ENCODE measurements at places on chromosomes 16 and 17. TPM values are rescaled to one million over a fixed set of nuclear protein-coding genes. Genes with fewer than 3 reads are reported as not detected.

Gene GH2
- total RNA-seq: not detected

Gene EVI2B
- 1.4 TPM for total RNA-seq

Gene TM4SF5
- not detected for total RNA-seq

Gene VAT1L
- total RNA-seq: under 0.01 TPM

Gene TXNL4B
- 7.7 TPM for total RNA-seq

Gene ARHGAP44
- 2.0 TPM for total RNA-seq

Gene CLEC3A
- not detected for total RNA-seq

Gene DNAH17
- total RNA-seq: not detected

Gene USP43
- total RNA-seq: 0.39 TPM

Gene MED9
- total RNA-seq: 16.0 TPM

Gene ADCY9
- 27.8 TPM for total RNA-seq

Gene OR3A3
- not detected for total RNA-seq

Gene SYCE1L
- not detected for total RNA-seq

Gene COG8
- total RNA-seq: 36.0 TPM

Gene SSTR5
- total RNA-seq: not detected

Measured in subcutaneous preadipocyte (primary cell).